ENCODE measurements at places on chromosomes 3 and 15. TPM values are rescaled to one million over a fixed set of nuclear protein-coding genes. Genes with fewer than 3 reads are reported as not detected.

The RTP4 gene
- 1.4 TPM for total RNA-seq

The PPP2R3A gene
- 14.9 TPM for total RNA-seq

The SNX22 gene
- 0.87 TPM for total RNA-seq

The CKMT1B gene
- total RNA-seq: not detected

The PYGO1 gene
- total RNA-seq: 10.6 TPM

The GATA2 gene
- 5.6 TPM for total RNA-seq

The SOX14 gene
- not detected for total RNA-seq

The SLC4A7 gene
- 99.3 TPM for total RNA-seq

The AGTR1 gene
- total RNA-seq: 0.55 TPM

The PLAAT1 gene
- total RNA-seq: 0.66 TPM

The RLBP1 gene
- not detected for total RNA-seq

The RASGRP1 gene
- total RNA-seq: 0.22 TPM

The PDCD7 gene
- 22.7 TPM for total RNA-seq

The BOC gene
- total RNA-seq: 16.6 TPM

The IMP3 gene
- total RNA-seq: 64.2 TPM

The GOLGA8T gene
- not detected for total RNA-seq

The ITPKA gene
- 18.1 TPM for total RNA-seq

The ATP13A4 gene
- 0.50 TPM for total RNA-seq

The TP53BP1 gene
- 135 TPM for total RNA-seq

The SEMA3G gene
- under 0.01 TPM for total RNA-seq

The CX3CR1 gene
- not detected for total RNA-seq

The FAM219B gene
- 56.0 TPM for total RNA-seq

The ALS2CL gene
- total RNA-seq: 1.4 TPM

The CFAP92 gene
- total RNA-seq: not detected
